Activated CD4-positive, CD25-positive, alpha-beta regulatory T cell (primary cell): ENCODE measurements at places on chromosomes 3 and 15.

DNA sequence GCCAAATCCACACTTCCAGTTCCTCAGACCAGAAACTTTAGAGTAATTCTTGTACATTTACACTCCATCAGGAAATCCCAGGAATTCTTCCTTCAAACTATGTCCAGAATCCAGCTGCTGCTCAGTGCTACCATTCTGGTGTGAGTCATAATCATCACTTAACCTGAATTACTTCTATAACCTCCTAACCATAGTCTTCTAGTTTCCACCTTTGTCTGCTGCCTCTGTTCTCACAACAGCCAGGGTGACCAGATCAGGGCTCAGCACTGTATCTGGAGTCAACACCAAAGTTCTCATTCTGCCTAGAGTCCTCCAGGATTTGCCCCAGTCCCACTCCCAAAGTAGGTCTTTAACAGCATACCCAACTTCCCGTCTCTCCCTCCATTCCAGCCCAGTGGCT, 3.4 kb downstream of the CLDND1 start:
- no peak for DNase-seq

DNA sequence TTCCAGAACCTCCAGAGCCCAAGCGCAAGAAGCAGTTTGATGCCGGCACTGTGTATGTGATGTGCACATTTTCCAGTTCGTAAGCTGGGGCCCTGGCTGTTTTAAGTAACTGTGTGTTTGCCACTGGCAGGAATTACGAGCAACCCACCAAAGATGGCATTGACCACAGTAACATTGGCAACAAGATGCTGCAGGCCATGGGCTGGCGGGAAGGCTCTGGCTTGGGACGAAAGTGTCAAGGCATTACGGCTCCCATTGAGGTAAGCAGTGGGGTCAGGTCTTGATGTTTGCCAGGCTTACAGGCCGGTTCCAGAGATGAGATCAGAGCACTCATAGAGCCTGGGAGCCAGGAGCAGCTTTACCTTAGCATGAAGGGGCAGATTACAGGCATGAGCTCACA, 28.4 kb downstream of the RBM5 start:
- no peak for DNase-seq

DNA sequence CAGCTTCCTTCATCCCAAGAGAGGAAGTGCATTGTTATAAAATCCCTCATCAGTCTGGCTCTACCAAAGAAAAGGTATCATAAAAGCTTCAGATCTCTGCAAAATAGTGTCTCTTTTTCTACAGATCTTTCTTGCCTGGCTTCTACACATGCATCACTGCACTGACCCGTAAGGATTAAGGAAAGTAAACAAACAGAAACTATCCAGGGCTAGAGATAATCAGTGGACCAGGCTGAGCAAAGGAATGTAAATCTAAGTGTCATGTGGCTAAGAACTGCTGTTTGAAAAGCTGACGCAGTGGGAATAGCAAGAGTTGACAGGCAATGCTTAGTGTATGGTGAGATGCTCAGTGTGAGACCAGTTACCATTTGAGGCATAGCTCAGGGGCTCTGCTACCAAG, 339.7 kb downstream of the IL5RA start:
- DNase-seq = no peak

DNA sequence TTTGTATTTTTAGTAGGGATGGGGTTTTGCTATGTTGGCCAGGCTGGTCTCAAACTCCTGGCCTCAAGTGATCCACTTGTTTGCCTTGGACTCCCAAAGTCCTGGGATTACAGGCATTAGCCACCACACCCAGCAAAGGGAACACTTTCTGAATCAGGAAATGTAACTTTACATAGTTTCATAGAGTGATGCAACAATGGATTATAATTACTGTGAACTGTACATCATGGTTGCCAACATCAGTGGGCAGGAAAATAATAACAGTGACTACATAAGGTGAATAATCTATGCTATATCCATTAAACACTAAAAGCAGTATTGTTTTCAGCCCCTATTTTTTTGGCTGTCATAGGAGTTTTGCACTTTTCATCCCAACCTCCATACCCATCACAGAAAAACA, 5.0 kb upstream of the KPNA1 start:
- no peak for DNase-seq
